ENCODE measurements at places on chromosomes 6 and 20.

DNA sequence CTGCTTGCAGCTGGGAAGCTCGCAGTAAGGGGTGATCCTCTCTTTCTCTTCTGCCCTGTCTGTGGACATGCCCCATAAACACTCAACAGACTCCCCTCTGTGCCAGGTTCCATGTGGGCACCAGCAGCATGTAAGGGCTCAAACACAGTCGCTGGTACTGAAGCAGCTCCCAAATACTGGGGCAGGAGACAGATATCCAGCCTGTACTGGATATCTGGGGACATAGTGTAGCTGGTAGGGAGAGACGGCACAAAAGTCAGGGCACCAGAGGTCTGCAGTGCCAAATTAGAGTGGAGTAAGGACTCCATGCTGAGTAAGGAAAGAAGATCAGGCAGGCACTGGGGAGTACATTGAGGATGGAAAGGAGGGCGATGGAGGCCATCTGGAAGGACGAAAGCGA lies 48.3 kb upstream of the RSPO4 start:
- DNase-seq: no peak

DNA sequence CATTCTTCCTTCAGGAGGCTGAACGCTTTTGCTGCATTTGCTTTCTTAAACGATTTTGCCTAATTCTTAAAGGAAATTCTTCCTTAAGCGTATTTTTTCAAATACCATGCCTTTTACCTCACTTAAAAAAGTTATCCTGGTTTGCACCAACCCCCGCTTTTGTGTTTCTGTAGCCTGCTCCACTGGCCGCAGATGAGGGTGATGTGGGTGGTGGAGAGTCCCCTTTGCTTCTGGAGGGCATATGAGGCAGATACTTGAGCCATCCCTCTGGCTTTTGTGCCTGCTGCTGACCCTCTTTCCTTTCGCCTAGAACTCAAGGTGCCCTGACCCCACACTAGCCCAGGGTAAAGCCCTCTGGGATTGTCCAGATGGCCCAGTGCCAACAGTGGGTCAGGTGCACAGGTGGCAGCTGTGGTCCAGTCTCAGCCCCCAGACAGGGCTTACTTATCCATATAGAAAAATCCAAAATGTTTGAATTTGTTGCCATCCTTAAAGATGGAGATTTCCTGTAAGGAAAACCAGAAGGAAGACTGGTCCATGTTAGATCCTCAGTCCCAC lies 43.9 kb downstream of the SPATA2 start:
- no peak for DNase-seq

DNA sequence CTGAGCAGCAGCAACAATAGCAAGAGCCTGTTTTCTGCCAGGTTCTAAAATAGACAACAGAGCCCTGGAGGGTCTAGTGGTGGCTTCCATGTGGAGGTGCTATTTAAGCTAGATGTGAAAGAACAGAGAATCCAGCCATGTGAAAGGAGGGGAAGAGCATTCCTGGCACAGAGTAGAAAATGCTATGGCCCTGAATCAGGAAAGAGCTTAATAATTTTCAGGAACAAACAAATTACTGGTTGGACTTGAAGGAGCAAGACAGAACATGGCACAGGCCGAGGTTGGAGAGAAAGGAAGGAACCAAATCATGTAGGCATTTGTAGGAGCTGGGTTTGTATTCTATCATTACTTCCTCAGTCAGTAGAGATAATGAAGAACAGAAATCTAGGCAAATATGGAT lies 98.3 kb downstream of the AIG1 start:
- DNase-seq: no peak

DNA sequence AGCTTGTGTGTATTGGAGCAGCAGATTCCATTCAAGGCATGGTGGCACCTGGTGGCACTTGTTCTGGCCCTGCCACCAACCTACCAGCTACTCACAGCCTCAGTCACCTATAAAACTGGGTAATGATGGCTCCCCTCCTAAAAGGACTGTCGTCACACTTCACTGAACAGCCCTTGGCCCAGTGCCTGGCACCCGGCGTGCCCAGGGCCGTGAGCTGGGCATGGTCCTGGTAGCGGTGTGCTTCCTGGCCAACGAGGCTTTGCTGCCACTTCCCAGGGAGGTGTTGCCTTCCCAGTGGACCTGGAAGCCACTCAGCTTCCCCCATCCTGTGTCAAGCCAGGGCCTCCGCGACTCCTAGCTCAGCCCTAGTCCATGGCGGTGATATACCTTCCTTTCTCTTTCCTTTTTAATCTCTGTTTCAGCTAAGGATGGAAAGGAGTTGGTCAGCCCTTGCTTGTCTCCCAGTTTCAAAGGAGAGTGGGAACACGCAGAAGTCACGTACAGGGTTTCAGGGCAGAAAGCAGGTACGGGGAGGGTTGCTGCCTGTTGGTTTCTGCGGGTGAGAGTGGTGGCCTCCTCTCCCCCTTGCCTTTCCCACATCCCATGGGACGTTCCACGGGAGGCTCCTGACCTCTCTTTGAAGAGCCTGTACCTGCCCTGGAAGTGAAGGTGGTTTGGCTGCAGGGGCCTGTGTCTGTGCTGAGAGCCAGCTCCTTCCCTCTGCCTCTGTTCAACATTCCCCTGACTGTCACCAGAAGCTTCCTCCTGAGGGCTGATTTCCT lies 25.5 kb downstream of the ENTPD6 start:
- DNase-seq: no peak

GRCh38 chr6:165013701-165014100 lies 295.7 kb downstream of the C6orf118 start:
- DNase-seq: no peak

GRCh38 chr6:13396241-13396792 lies 68.0 kb upstream of the TBC1D7 start:
- no peak for DNase-seq

DNA sequence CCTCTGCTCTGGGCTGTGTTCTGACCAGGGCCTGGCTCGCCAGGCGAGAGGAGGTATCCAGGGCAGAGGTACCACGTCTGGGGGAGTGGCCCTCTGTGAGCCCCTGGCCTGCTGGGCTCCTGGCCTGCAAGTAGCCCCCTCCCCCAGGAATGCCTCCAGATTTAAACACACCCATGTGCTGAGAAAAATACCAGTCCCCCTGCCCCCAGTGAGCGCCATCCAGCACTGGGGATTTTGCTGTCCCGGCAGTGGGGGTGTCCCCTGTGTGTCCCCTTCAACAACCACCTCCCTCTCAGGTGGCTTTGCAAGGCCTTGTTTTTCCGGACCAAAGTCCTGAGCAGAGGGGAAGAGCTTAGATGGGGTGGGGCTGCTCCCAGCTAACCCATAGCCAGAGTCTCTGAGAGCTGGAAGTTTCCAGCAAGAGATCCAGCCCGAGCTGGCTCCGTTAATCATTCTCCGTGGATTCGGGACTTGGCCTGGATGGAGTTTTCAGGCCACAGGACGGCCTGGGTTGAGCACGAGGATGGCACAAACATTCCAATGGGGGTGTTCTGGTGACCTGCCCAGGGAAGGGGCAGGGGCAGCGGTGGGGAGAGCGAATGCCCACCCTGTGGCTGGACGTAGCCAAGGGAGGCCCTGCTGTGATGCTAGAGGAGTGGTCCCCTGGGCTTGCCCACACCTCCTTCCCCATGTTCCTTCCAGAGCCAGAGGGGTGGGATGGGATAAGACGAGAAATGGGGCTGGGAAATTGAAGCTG lies 29.0 kb downstream of the PCK1 start:
- no peak for DNase-seq

- DNase-seq: no peak
Measured at GRCh38 chr6:38307740-38308139, 332.0 kb downstream of the BTBD9 start.

DNA sequence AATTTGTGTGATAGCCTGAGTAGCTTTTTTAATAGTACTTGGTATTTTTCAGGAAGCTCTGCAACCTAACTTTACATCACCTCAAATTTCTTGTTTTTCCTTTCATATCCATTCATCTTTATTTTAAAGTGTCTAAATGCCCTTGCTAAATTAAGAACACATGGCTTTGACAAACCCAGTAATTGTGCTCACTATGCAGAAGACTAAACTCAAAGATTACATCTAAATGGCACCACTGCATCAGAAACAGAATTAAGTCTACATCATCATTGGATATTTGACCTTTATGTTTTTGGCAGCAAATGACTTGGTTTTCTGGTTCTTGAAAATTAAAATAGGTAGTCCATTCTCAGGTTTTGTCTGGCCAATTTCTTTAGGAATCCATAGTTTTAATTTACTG lies 69.6 kb upstream of the HDGFL1 start:
- no peak for DNase-seq

DNA sequence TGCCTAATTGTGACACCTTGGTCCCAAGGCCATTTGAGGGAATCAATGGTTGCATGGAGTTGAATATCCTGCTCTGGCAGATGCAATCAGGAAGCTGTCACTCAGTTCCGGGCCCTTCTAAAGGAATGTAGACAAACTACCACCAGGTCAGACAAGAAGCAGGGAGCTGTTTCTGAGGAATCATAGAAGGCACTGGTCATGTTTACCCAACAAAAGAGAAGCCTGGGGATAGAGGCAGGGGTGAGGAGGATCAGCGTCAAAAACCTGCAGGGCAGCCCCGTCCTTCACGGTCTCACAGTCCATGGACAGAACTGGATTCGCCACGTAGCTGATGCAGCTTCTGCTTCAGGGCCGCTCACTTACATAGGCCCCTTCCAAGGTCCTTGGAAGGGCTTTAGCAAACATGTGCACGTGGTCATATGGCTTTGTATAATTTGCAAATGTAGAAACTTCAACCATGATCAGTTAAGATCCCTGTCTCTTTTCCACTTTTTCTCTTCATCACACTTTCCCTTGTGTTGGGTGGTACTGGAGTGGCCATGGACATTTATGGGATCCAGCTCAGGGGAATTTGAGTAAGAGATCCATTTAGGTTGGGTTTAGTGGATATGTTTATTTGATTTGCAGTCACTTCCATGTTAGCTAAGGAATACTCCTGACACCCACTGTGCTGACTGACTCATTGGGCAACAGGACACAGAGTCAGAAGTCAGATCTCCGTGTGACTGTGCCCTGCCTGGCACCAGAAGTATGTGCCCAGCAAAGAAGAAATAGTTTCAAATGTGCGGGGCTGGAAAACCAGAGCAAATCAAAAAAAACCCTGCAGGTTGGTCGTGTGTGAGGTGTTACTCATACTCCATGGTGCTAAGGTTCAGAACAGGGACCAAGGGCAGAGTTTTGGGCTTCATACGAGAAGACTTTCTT lies 60.0 kb upstream of the ZFAND3 start:
- DNase-seq: no peak

DNA sequence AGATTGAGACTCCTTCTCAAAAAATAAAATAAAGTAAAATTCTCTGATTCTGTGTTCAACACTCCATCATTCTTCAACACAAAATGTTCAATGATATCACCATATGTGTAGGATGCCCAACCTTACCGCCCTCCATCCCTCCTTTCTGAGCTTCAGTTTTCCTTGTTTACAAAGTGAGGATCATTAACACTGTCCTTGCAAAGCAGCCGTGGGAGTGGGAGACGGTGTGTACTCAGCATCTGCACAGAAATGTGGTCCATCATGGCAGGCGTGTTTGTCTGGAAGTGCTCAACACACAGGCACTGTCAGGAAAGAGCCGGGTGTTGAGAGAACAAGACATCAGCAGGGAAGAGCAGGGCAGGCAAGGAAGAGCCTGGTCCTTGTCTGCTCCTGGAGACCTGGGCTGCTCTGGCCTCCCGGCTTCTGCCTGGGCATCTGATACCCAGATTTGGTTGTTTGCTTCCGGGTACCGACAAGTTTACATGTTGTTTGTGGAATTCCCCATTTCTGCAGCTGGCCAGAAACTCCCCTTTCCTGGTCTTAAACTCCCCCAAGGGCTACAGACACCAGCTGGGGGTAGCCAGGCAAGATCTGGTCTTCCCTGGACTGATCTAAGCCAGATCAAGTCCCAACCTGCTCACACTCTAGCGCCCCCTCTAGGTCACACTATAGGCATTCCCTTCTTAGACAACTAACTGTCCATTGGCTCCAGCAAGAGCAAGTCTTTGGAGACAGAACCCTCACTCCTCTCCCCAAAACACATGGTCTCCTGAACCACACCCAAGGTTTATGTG lies 26.7 kb upstream of the TTPAL start:
- no peak for DNase-seq

GRCh38 chr20:57678340-57678739 lies 31.5 kb downstream of the PMEPA1 start:
- no peak for DNase-seq

DNA sequence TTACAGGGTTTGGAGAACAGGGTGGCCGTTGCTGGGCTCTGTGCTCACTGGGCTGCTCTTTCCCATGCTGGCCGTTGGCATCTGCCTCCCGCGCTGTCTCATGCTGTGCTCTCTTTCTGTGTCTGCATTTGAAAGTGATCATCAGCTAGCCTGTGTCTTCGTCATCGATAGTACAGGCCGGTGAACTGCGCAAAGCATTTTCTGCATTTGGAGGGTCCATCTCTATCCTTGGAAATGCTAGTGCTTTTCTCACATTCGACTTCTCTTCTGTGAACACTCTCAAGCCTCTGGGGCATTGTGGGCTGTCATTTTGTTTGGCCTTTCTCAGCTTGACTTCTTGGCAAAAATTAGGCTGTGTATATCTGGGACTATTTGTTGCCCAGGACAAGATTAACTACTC lies 6.8 kb upstream of the SNHG17 start:
- DNase-seq: no peak

- DNase-seq: no peak
Measured at GRCh38 chr20:57078116-57078515, 188.3 kb downstream of the BMP7 start.

DNA sequence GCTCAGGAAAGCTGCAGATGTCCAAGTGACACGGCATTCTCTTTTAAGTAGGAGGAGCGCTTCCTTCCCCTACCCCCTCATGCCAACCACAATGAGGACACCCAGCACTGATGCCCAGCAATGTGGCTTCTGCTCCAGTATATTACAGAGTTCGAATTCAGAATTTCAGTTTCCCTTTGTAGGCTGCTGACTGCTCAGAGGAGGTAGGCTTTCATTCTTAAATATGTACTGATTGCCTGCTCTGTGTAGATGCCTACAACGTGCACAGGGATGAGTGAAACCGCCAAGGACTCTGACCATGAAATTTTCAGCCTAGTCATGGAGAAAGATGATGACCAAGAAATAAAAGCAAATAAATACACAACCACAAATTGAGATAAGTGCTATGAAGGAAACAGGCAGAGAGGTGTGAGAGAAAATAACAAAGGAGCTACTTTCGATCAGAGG lies 50.9 kb upstream of the TNFAIP3 start:
- no peak for DNase-seq

GRCh38 chr6:3281631-3282475 lies 23.1 kb downstream of the PSMG4 start:
- DNase-seq: no peak

- DNase-seq: no peak
Measured at GRCh38 chr20:23165307-23165750, 79.2 kb upstream of the CD93 start.

All from stimulated activated CD4-positive, alpha-beta T cell treated with anti-CD3 and anti-CD28 coated beads, Interleukin-12 subunit alpha, Interleukin-12 subunit beta, amount 100 ng/mL, for 4 hours (primary cell).